ENCODE measurements at places on chromosomes 7 and 10.

DNA sequence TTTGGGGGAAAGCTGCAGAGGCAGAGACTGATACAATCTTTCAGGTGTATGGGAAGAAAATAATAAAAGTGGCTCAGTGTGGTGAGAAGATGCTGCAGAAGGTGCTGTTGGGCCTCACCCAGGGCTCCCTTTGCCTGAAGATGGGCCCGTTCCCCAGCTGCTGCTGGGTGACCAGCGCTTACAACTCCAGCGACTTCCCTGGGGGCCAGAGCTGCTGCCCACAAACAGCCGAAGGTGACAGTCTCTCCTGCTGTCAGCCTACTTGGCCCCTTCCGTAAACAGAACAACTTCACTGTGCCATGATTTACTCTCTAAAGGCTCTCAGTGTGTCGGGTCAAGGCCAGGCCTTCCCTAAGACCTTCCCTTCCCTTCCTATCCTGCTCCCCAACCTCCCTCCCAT lies 93.6 kb upstream of the PCBD1 start:
- no peaks in the 10 kb centered on the region for H3K36me3 ChIP-seq
- H3K4me1 ChIP-seq: peaks cover 14% of the 10 kb centered on the region
- no peak overlapping the region for H3K27ac ChIP-seq

- H3K4me3 ChIP-seq: no peak overlapping the region
- H3K27ac ChIP-seq: no peak overlapping the region
- no peak for DNase-seq
- H3K27me3 ChIP-seq: peaks cover 5% of the 10 kb centered on the region
- H3K4me1 ChIP-seq: no peaks in the 10 kb centered on the region
Measured at GRCh38 chr7:35420656-35421055, 166.8 kb upstream of the TBX20 start.

GRCh38 chr7:151137076-151137675 lies 30.3 kb downstream of the GBX1 start:
- no peak for DNase-seq
- no peaks in the 10 kb centered on the region for H3K27me3 ChIP-seq
- H3K36me3 ChIP-seq: no peaks in the 10 kb centered on the region
- no peak overlapping the region for H3K4me3 ChIP-seq
- H3K27ac ChIP-seq: no peak overlapping the region
- no peaks in the 10 kb centered on the region for H3K4me1 ChIP-seq

DNA sequence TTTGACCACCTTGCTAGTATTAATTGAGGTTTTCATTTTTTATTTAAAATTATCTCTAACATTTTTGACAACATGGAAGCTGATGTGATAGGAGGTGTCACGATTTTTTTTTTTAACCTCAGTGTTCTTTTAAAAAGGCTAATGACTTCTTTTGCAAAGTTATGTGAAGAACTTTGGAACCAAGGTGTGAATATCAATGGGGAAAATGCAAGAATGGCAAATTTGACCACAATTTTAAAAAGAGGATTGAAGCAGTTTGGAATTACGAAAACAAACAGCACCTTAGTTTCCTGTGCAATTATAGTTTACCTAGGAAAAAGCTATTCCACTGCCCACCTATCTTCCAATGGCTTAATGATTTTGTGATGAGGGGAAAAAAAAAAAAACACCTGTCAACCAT lies 232.4 kb downstream of the VTI1A start:
- no peaks in the 10 kb centered on the region for H3K27me3 ChIP-seq
- no peaks in the 10 kb centered on the region for H3K36me3 ChIP-seq
- no peak for DNase-seq
- H3K4me1 ChIP-seq: no peaks in the 10 kb centered on the region

GRCh38 chr10:100731407-100732240 lies 13.8 kb upstream of the PAX2 start:
- DNase-seq: no peak
- peak overlapping the region; percentile 57 for H3K4me3 ChIP-seq
- peak overlapping the region; percentile 56 for H3K27ac ChIP-seq
- H3K27me3 ChIP-seq: peaks cover 88% of the 10 kb centered on the region
- peaks cover 3% of the 10 kb centered on the region for H3K36me3 ChIP-seq

- no peaks in the 10 kb centered on the region for H3K27me3 ChIP-seq
- no peak for DNase-seq
- peaks cover 17% of the 10 kb centered on the region for H3K4me1 ChIP-seq
- H3K27ac ChIP-seq: no peak overlapping the region
- peaks cover 15% of the 10 kb centered on the region for H3K36me3 ChIP-seq
Measured at GRCh38 chr7:5625938-5626337, 155.5 kb downstream of the RNF216 start.

DNA sequence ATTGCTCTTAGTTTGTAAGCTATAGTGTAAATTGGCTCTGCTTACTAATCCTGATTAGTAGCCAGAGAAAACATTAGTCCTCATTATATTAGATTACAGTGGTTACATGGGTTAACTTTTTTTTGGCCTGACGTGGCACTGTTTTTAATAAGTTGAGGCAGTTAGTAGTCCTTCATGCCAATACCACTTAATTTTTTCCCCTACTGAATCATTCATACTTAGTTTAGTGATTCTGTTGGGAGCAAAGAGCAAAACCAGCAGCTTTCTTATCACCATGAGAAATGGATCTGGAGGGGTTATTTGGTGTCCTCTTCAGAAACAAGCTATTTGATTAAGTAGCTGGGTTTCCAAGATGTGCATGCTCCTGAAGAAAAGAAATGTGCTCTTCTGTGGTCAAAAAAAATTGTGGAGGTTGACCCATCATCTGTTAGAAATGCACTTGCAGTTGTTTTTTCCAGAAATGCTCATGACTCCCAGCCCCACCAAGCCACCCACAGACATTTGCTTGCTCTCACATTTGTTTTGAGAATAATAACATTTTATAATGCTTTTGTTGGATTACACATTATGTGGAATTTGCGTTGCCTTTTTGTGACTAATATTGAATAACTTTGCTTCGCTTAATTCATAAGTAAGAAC lies 258.5 kb downstream of the HDAC9 start:
- no peak overlapping the region for H3K4me3 ChIP-seq
- H3K4me1 ChIP-seq: no peaks in the 10 kb centered on the region
- DNase-seq: no peak
- H3K27me3 ChIP-seq: no peaks in the 10 kb centered on the region

- peaks cover 18% of the 10 kb centered on the region for H3K27me3 ChIP-seq
- no peaks in the 10 kb centered on the region for H3K4me1 ChIP-seq
- H3K36me3 ChIP-seq: no peaks in the 10 kb centered on the region
- no peak for DNase-seq
- H3K4me3 ChIP-seq: no peak overlapping the region
Measured at GRCh38 chr7:135756191-135756590, 7.6 kb upstream of the FAM180A start.

GRCh38 chr10:118966076-118966849 lies 63.3 kb upstream of the NANOS1 start:
- H3K4me3 ChIP-seq: no peak overlapping the region
- peaks cover 4% of the 10 kb centered on the region for H3K27me3 ChIP-seq
- H3K4me1 ChIP-seq: no peaks in the 10 kb centered on the region
- H3K27ac ChIP-seq: no peak overlapping the region
- H3K36me3 ChIP-seq: no peaks in the 10 kb centered on the region

- no peaks in the 10 kb centered on the region for H3K27me3 ChIP-seq
- H3K27ac ChIP-seq: no peak overlapping the region
- H3K36me3 ChIP-seq: peaks cover 3% of the 10 kb centered on the region
- no peak overlapping the region for H3K4me3 ChIP-seq
- H3K4me1 ChIP-seq: peaks cover 2% of the 10 kb centered on the region
- no peak for DNase-seq
Measured at GRCh38 chr7:111212857-111213523, 122.1 kb downstream of the LRRN3 start.

DNA sequence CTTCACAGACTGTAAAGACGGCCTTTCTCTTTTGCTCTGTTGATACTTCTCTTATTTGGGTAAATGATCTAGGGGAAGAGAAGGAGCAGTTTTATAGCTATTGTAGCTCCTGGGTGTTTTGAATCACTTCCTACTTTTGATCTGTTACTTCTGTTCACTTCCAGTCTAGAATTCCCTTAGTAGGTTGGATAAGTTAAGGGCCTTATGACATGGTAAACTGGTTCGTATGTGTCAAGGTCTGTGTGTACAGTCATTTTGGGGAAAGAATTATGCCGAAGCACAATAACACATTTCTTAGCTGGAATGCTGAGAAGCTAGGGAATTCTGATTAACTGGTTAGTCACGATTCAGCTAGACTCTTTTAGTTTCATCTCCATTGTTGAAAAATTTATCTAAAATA lies 8.1 kb downstream of the DENND10 start:
- H3K4me1 ChIP-seq: peaks cover 7% of the 10 kb centered on the region
- peaks cover 41% of the 10 kb centered on the region for H3K36me3 ChIP-seq
- no peak overlapping the region for H3K4me3 ChIP-seq
- H3K27me3 ChIP-seq: no peaks in the 10 kb centered on the region
- DNase-seq: no peak
- no peak overlapping the region for H3K27ac ChIP-seq

DNA sequence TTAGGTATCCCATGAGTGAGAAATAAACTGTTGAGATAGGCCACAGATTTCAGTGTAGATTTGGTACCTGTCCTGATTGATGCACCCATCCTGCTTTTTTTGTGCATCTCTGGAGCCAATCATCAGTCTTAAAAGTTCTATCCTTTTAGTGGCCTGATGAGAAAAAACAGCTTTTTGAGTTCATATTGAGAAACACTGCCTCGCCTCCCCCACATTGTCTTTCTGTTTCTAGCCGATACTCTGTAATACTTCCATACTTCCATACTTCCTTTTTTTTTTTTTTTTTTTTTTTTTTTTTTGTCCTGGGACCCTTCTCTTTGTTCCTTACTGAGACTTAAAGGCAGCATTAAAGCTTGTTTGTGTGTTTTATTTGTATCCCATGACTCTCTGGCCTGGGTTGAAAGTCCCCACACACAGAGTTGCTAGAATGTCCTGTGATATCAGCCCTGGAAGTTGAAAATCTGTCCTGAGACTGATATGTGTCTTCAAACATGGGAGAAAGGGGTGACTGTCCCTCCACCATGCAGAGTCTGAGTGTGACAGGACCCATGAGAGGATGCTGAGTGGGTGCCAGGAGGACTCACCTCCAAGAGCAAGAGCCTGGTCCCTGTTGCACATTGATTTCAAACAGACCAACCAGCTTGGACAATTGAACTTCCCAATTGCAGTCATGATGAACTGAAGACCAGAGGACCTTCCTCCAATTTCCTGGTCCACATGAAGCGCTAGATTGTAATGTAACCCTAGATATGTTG lies 5.7 kb downstream of the ZNF22 start:
- H3K4me3 ChIP-seq: no peak overlapping the region
- no peaks in the 10 kb centered on the region for H3K27me3 ChIP-seq
- H3K4me1 ChIP-seq: peaks cover 12% of the 10 kb centered on the region
- DNase-seq: peak; percentile 52
- H3K36me3 ChIP-seq: peaks cover 38% of the 10 kb centered on the region

- no peaks in the 10 kb centered on the region for H3K36me3 ChIP-seq
- H3K4me1 ChIP-seq: peaks cover 2% of the 10 kb centered on the region
- H3K4me3 ChIP-seq: no peak overlapping the region
- DNase-seq: no peak
- no peak overlapping the region for H3K27ac ChIP-seq
Measured at GRCh38 chr7:4054158-4054557, 627.9 kb upstream of the FOXK1 start.

DNA sequence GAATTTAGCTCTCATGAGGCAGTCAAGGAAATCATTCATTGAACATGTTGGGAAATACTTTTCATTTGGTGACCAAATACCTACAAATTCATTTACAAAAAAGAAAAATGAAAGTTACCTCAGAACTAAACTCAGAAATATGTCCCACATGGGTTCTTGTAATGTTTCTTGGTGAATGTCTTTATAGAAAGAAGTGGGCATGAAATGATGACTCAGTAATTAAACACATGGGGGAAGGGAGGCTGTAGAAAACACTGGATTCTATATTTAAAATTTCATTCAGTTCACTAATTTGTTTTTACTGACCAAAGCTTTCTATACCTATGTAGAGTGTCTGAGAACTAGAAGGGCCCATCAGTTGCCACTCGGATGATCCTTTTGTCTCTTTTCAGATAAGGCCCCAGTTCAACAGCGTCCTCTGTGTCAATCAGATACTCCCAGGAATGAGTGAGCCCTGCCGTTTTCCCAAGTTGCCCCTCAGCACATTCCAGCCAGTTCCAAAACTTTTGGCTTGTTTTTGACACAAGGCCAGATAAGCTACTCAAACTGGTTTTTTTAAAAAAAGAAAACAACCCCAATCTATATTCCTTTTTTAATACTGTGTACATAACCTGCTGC lies 49.3 kb upstream of the AGBL3 start:
- H3K27ac ChIP-seq: no peak overlapping the region
- H3K4me3 ChIP-seq: no peak overlapping the region
- peaks cover 10% of the 10 kb centered on the region for H3K4me1 ChIP-seq
- no peaks in the 10 kb centered on the region for H3K36me3 ChIP-seq
- no peaks in the 10 kb centered on the region for H3K27me3 ChIP-seq
- no peak for DNase-seq

- DNase-seq: no peak
- no peaks in the 10 kb centered on the region for H3K4me1 ChIP-seq
- H3K27me3 ChIP-seq: peaks cover 12% of the 10 kb centered on the region
- H3K27ac ChIP-seq: no peak overlapping the region
- no peak overlapping the region for H3K4me3 ChIP-seq
Measured at GRCh38 chr10:63666836-63667383, 145.7 kb downstream of the REEP3 start.

- DNase-seq: no peak
- H3K4me3 ChIP-seq: no peak overlapping the region
- H3K27me3 ChIP-seq: no peaks in the 10 kb centered on the region
- no peaks in the 10 kb centered on the region for H3K4me1 ChIP-seq
- H3K36me3 ChIP-seq: peaks cover 34% of the 10 kb centered on the region
Measured at GRCh38 chr7:66961096-66961495, 34.3 kb downstream of the SBDS start.

- H3K4me3 ChIP-seq: no peak overlapping the region
- no peak overlapping the region for H3K27ac ChIP-seq
- DNase-seq: no peak
Measured at GRCh38 chr10:86217371-86218080, 149.1 kb downstream of the GRID1 start.

- H3K27ac ChIP-seq: peak overlapping the region; percentile 94
- H3K4me1 ChIP-seq: peaks cover 90% of the 10 kb centered on the region
- peaks cover 77% of the 10 kb centered on the region for H3K36me3 ChIP-seq
- peak; percentile 96 for DNase-seq
Measured at GRCh38 chr10:11178606-11179515, 161.2 kb downstream of the CELF2 start.

DNA sequence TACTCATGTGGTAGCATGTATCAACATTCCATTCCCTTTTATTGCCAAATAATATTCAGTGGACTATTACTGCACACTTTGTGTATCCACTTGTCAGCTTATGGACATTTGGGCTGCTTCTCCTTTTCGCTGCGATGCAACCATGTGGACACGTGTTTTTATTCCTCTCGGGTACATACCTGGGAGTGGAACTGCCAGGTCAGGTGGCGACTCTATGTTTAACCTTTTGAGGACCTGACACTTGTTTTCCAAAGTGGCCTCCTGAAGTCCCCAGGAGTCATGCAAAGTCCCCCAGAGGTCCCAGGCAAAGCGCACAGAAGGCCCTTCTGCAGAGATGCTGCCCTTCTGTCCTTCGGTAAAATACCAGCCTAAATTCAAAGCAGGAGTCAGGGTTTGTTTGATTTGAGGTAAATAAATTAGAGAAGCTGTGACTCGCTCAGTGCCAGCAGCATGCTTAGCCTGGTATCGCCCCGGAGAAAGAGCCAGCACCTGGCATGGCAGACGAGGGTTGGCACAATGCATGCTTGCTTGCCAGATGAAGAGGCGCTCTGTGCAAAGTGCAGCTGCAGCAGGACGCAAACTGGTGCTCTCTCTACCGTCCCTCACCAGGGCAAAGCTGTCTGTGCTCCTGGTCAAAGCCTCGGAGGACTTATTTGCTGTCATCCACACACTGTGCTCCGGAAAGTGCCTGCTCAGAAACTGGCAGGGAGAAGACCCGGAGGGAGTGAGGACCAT lies 37.8 kb downstream of the HIPK2 start:
- no peak overlapping the region for H3K27ac ChIP-seq
- no peak overlapping the region for H3K4me3 ChIP-seq
- DNase-seq: no peak
